ENCODE measurements at places on chromosomes 5 and 9. TPM values are rescaled to one million over a fixed set of nuclear protein-coding genes. Genes with fewer than 3 reads are reported as not detected.

DNA sequence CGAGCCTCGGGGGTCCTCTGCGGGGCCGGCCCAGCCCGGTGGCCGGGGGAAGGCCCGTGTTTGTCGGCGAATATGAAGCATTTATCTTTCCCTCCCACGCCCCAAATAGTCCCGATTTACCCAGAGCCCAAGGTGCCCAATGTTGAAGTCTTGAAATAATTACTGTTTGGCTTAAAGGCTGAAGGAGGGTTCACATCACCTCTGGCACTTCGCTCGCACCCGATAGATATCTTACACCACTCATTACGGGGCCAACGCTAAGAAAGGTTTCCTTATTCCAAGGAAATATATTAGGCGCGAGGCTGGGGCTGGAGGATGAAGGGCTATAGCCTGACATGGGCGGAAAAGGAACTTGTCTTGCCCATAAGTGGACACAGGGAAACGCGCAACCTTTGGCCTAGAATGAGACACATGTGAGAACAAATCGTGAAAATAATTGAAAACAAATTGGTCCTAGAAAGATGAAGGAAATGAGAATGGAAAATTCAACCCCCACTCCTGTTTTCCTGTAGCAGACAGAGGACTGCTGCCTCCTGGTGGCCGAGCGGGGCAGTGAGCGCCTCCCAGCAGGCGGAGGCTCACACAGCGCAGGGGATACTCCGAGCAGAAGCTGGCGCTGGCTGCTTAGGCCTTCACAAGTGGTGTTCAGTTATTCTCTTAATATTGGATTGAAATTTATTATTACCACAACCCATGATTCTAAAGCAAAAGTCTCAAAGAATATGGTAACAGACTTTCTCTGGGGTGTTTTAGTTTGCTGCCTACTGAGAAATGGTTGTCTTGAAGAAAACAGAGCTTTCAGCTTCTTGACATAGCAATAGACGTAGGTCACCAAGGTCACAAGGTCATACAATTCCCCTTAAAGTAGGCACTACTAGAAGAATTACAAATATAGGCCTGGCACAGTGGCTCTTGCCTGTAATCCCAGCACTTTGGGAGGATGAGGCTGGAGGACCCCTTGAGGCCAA lies 7.9 kb downstream of the CCL21 start:
- peak; percentile 48 for DNase-seq

DNA sequence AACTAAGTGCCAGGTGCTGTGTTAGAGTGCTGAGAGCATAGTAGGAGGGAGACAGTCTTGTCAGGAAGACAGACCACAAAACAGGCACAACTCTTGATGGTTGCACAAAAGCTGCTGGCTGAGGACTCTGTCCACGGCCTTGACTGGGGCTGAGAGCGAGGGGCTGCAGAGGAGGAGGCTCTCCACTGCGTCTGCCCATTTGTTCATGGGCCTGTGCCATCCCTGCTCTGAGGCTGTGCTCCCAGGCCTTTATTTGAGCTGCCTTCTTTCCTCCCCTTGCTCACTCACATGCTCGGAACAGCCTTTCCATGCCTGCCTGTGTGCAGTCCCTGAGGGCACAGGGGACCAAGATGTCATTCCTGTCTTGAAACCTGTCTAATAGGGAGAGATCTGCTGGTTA lies 147.8 kb downstream of the CACNA1B start:
- no peak for DNase-seq

DNA sequence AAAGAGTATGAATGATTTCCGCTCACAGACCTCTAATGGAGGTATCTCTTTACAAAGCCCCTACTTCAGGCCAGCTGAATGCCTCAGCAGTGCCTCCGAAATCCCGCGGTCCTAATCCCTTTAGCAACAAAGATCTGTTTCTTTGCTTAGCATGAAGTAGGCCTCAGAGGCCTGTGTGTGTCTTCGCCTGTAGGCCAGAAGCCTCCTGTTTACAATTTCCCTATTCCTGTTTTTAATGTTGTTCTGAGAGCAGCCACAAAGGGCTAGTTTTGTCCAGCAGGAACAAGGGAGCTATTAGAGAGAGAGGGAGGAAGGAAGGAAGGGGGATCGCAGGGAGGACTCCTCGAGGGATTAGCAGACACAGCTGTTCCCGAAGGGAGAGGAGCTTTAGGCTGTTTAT lies 166.4 kb upstream of the SPRY4 start:
- DNase-seq = no peak

DNA sequence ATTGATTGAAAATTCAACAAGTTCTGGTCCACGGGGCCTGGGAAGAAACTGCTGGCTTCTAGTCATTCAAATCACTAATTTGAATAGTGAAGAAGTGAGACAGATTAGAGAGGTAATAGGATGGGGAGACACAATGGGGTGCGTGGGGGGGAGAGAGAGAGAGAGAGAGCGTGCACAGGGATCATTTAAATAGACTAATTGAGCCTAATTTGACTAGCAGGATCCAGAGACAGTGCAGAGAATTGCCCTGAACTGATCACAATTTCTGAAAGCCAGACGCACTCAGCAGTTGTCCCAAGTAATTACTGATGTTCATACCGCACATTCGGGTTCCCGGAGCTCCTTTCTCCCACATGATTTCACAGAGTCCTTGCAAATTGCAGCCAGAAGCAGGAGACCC lies 50.3 kb upstream of the C5orf58 start:
- no peak for DNase-seq

- DNase-seq = no peak
Observed at GRCh38 chr5:3778000-3778550, 182.4 kb downstream of the IRX1 start.

GRCh38 chr5:128626536-128627090 lies 88.6 kb upstream of the FBN2 start:
- no peak for DNase-seq

DNA sequence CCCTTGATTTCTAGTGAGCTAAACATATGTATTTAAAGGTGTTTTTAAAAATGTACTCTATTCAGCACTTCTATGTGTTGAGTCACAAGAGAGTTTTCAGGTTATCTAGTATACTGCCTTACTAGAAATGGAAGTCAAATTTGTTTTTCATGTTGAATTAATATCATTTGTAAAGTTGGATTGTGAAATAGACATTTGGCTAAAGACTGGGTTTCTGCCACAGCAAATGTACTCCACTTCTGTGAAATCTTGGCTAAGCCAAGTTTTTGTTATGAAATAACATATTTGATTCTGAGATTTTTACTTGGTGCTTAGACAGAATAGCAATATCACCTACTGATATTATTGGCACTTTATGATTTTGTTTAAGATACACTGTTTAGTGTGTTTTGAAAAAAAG lies 106.0 kb downstream of the CWC27 start:
- no peak for DNase-seq

- DNase-seq = no peak
Observed at GRCh38 chr5:116145416-116145815, 60.6 kb downstream of the COMMD10 start.

- DNase-seq = no peak
Observed at GRCh38 chr9:108274971-108275370, 580.8 kb downstream of the ACTL7B start.

DNA sequence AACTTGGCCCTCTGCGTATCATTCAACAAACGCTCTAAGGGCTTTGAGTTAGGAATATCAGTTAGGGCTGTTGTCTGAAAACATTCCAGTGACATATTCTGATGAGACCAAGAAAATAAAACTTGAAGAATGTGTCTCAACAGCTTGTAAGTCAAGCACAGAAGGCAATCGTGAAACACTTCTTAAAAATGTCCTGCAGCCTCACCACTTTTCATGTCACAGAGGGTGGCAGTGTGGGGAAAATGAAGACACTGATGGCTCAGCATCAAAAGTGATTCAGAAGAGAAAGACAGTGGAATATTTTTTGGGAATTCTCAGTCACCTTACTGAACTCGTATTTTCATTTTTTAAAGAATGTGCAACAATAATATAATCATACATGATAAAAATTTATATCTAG lies 247.3 kb downstream of the CTNND2 start:
- DNase-seq = no peak

FAM221B gene
- not detected for total RNA-seq

PTBP3 gene
- 102 TPM for total RNA-seq
